Activated T-helper 1 cell treated with anti-CD3 and anti-CD28 coated beads, Interleukin-12 subunit alpha, Interleukin-12 subunit beta, Interleukin-2, Interleukin-4 antibody, amounts not matched to agents 30 ng/mL and 10 ng/mL and 1 ng/mL, durations not matched to agents 14 hours and 24 hours and 36 hours (primary cell): ENCODE measurements at places on chromosomes 13 and 19. TPM values are rescaled to one million over a fixed set of nuclear protein-coding genes. Genes with fewer than 3 reads are reported as not detected.

FGF9 gene
- total RNA-seq, result 0.23 and 0.47 TPM in 2 replicates

DNA sequence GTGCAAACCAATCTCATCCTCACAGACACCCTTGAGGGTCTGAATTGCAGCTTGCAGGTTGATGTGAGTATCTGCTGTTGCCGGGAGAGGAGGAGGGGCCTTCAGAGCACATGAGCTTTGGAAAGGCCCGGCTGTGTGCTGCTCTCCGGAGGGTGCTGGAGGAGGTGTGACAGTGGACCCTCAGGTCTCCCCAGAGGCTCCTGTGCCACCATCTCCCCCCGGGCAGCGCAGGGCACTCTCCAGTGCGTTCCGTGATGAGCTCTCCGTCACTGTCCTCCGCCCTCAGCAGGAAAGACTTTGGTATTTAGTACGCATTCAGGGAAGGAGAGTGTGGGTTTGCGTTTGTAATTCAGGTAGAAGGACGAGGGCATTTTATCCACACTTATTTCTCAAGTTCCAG is 20.0 kb downstream of the LAMP1 start:
- no peak overlapping the region for H3K27ac ChIP-seq
- no peak overlapping the region for H3K4me3 ChIP-seq
- no peaks in the 10 kb centered on the region for H3K27me3 ChIP-seq

- H3K36me3 ChIP-seq, result no peaks in the 10 kb centered on the region
- no peak overlapping the region for H3K4me3 ChIP-seq
- H3K27me3 ChIP-seq, result peaks cover 3% of the 10 kb centered on the region
- no peaks in the 10 kb centered on the region for H3K4me1 ChIP-seq
- DNase-seq, result no peak
- H3K27ac ChIP-seq, result no peak overlapping the region
These were observed 120.6 kb downstream of the IRS2 start for GRCh38 chr13:109665781-109666249.

DNA sequence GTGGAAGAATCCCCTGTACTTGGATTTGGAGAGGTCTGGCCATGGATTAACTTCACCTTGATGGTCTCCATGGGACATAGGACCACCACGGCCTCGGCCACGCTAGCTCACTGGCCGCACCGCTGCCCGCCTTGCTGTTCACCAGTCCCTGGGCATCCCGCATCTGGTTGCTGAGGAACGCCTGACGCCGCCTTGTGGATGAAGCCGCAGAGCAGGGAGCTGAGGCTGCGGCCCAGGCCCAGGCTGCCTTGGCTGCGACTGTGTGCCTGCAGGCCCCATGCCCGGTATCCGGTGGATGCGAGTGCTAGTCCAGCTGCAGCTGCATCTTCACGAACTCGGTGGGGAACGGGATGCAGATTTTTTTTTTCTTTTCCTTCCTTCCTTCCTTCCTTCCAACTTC is 1407.1 kb downstream of the UQCRFS1 start:
- H3K4me1 ChIP-seq, result no peaks in the 10 kb centered on the region
- DNase-seq, result no peak
- H3K4me3 ChIP-seq, result no peak overlapping the region
- no peak overlapping the region for H3K27ac ChIP-seq

PTH2 gene
- total RNA-seq, result not detected in 2 replicates

GRCh38 chr13:33796095-33796494 is 21.9 kb upstream of the RFC3 start:
- H3K36me3 ChIP-seq, result no peaks in the 10 kb centered on the region
- no peak overlapping the region for H3K4me3 ChIP-seq
- H3K27ac ChIP-seq, result no peak overlapping the region
- no peaks in the 10 kb centered on the region for H3K4me1 ChIP-seq
- peaks cover 6% of the 10 kb centered on the region for H3K27me3 ChIP-seq

CASP14 gene
- total RNA-seq, result not detected in 2 replicates

GRCh38 chr19:16000024-16000663 is 51.3 kb downstream of the OR10H4 start:
- H3K4me1 ChIP-seq, result peaks cover 29% of the 10 kb centered on the region
- peaks cover 9% of the 10 kb centered on the region for H3K27me3 ChIP-seq
- no peak overlapping the region for H3K4me3 ChIP-seq
- no peak for DNase-seq

NLRP4 gene
- total RNA-seq, result not detected in 2 replicates

ZNF415 gene
- 0.20 and 0.21 TPM in 2 replicates for total RNA-seq

DNA sequence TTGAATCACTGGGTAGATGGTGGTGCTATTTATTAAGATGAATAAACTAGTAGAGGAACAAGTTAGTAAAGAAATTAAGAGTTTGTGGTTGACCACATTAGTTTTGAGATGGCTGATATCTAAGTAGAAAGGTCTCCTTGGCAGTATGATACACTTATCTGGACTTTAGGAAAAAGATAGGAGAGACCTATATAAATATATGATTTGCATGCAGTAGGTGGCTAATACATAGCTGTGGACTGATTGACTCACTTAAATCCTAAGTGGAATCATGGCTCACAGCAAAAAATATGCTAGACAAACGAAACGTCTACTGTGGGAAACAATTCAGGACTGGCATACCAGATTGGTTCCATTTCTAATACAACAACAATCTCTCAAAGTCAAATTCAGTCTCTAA is 92.0 kb downstream of the CAB39L start:
- H3K27me3 ChIP-seq, result peaks cover 2% of the 10 kb centered on the region
- H3K4me1 ChIP-seq, result no peaks in the 10 kb centered on the region
- no peak overlapping the region for H3K27ac ChIP-seq
- H3K36me3 ChIP-seq, result no peaks in the 10 kb centered on the region
- no peak for DNase-seq
- H3K4me3 ChIP-seq, result no peak overlapping the region

- DNase-seq, result no peak
- H3K4me1 ChIP-seq, result no peaks in the 10 kb centered on the region
- H3K27ac ChIP-seq, result no peak overlapping the region
These were observed 112.7 kb downstream of the OLFM4 start for GRCh38 chr13:53141336-53141735.

SPRY2 gene
- 0.08 and 0.10 TPM in 2 replicates for total RNA-seq

GRCh38 chr19:57441979-57442752 is 7.0 kb downstream of the ZNF749 start:
- no peaks in the 10 kb centered on the region for H3K27me3 ChIP-seq
- peaks cover 67% of the 10 kb centered on the region for H3K36me3 ChIP-seq

DNA sequence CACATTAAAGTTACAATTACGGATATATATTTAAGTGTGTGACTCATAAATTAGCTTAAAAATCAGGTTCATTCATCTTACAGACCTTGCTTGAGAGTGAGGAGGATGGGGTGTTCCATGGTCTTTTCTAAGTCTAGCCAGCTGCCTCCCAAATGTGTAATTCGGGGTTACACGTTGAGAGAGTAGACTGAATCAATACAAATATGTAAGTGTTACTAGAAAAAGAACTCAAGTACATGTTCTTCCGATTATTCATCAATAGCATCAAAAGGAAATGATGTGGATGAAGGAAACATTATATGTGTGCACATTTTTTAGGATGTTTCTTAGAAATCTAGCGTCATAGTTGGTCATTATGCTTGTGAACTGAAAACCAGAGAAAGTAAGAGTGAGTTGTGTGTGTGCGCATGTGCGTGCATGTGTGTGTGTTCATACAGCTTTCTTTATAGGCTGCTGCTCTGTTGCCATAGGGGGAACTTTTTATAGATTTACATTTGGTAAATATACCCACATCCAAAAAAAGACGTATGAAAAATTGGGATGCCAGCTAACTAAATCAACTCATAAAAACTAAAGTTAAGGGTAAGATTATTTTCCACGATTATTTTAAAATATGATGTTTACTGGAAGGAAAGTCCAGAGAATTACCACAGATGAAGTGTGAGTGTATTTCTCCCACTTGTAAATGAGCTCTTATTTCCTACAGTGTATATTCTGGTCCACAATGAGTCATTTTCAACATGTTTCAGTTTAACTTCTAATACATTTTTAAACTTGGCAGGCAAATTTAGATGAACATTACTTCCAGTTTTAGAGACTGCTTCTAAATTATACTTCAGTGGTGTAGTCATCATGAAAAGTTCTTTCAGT is 82.4 kb downstream of the PIBF1 start:
- H3K4me1 ChIP-seq, result peaks cover 12% of the 10 kb centered on the region
- no peaks in the 10 kb centered on the region for H3K27me3 ChIP-seq
- H3K4me3 ChIP-seq, result no peak overlapping the region
- no peak for DNase-seq

SRRM5 gene
- 0.10 and 0.13 TPM in 2 replicates for total RNA-seq

DNA sequence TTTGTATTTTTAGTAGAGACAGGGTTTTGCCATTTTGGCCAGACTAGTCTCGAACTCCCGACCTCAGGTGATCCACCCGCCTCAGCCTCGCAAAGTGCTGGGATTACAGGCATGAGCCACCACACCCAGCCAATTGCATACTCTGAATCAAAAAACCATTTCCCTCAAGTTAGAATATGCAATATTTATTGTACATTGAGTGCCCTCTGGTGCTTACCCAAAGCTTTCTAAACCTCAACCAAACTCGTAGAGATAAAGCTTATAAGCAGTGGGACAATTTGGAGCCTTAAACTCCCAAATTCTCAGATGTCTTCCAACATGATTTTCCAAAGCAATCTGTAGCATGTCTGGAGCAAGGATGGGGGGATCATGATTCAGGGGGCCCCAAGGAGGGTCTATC is 22.4 kb downstream of the RFXAP start:
- no peak for DNase-seq
- no peak overlapping the region for H3K4me3 ChIP-seq

TPP2 gene
- 77.0 and 78.9 TPM in 2 replicates for total RNA-seq

- H3K4me3 ChIP-seq, result no peak overlapping the region
- peaks cover 3% of the 10 kb centered on the region for H3K27me3 ChIP-seq
- DNase-seq, result no peak
- peaks cover 6% of the 10 kb centered on the region for H3K36me3 ChIP-seq
- no peak overlapping the region for H3K27ac ChIP-seq
- H3K4me1 ChIP-seq, result peaks cover 18% of the 10 kb centered on the region
These were observed 106.1 kb downstream of the STARD13 start for GRCh38 chr13:33179463-33179862.

GPC6 gene
- not detected in 2 replicates for total RNA-seq

DNA sequence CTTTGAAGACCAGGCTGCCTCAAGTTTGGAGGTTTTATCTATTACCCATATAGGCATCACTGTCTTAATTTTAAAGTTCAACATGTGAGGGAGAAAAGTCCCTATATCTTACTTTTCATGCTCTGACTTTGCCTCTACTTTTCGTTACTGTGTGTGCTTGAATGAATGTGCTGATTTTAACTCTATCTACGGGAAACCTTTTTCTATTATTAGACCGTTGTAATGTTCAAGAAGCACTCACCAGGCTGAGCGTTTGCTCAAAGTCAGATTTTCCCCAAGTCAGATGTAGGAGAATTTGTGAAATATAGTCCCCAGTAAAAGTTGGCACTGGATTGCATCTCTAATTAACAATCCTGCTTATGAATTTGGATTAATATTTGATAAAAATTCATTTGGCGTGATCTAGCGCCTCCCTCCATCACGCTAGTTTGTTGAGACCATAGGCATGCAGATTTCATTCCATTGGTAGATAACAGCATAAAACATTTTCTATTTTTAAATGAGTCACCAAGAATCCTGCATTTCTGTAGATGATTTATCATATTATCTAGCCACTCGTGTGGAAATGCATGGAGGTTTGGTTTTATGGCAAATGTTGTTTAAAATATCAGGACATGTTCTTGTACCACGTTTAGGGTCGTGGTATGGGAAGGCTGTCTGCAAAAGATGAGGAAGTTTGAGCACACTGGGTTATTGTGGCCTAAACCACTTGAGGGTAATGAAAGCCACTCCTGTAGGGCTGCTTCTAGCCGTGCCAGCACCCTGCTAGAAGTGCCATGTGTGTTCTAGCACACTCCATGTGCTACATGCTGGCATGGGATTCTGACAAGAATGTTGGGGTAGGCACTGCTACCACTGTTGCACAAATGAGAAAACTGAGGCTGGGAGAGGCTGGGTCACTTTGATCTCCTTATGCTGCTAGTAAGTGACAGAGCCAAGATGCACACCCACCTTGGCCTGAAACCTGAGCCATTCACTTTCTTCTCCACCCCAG is 179.4 kb downstream of the FGF9 start:
- H3K27ac ChIP-seq, result no peak overlapping the region
- H3K27me3 ChIP-seq, result no peaks in the 10 kb centered on the region
- no peak for DNase-seq
- H3K4me1 ChIP-seq, result no peaks in the 10 kb centered on the region

- no peak for DNase-seq
- H3K4me1 ChIP-seq, result peaks cover 59% of the 10 kb centered on the region
- no peaks in the 10 kb centered on the region for H3K36me3 ChIP-seq
- peak overlapping the region; percentile 94 for H3K4me3 ChIP-seq
- H3K27ac ChIP-seq, result peak overlapping the region; percentile 82
These were observed 319 bp downstream of the FRY start for GRCh38 chr13:32031815-32032370.

GRCh38 chr13:33208290-33209220 is 77.0 kb downstream of the STARD13 start:
- DNase-seq, result no peak
- H3K4me1 ChIP-seq, result peaks cover 49% of the 10 kb centered on the region

DNA sequence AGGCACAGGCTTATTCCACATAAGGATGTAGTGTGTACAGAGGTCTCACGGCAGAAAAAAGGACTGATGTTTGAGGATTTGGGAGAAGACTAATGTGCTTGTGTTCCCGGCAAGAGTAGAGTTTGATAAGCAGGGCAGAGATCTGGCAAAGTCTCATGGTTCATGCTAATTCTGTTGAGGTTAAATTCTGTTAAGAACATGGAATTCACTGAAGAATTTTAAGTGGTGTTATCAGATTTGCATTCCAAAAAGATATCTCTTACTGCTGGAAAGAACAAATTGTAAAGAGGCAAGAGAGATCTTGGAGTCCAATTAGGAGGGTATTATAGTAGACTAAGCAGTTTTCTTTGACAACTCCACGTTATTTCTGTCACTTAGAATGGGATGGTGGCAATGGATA is 348.3 kb downstream of the TDRD3 start:
- H3K4me3 ChIP-seq, result no peak overlapping the region
- H3K27ac ChIP-seq, result no peak overlapping the region
- no peaks in the 10 kb centered on the region for H3K4me1 ChIP-seq
- DNase-seq, result no peak
- no peaks in the 10 kb centered on the region for H3K27me3 ChIP-seq

DNA sequence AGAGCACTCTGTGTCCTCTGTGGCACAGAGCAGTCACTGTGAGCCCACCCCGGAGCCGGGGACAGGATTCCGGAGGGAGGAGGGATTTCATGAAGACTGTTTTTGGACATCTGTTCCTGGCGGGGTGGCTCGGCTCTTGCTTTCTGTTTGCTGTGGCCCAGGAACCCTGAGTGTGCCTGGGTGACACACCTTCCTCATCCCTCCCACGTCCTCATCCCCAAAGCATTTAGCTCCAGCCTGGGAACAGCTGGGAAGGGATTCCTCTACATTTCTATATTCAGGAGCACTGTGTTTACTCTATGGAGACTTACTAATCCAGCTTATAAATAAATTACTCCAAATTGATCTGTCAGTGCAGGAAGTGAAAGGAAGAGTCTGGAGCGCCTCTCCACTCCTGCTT is 97.8 kb upstream of the UBL3 start:
- H3K4me3 ChIP-seq, result no peak overlapping the region
- peaks cover 3% of the 10 kb centered on the region for H3K27me3 ChIP-seq
- DNase-seq, result no peak
- H3K4me1 ChIP-seq, result no peaks in the 10 kb centered on the region
- no peak overlapping the region for H3K27ac ChIP-seq
- peaks cover 3% of the 10 kb centered on the region for H3K36me3 ChIP-seq

DPF1 gene
- total RNA-seq, result 1.4 and 1.7 TPM in 2 replicates
